ENCODE measurements at places on chromosomes 2 and 18.

DNA sequence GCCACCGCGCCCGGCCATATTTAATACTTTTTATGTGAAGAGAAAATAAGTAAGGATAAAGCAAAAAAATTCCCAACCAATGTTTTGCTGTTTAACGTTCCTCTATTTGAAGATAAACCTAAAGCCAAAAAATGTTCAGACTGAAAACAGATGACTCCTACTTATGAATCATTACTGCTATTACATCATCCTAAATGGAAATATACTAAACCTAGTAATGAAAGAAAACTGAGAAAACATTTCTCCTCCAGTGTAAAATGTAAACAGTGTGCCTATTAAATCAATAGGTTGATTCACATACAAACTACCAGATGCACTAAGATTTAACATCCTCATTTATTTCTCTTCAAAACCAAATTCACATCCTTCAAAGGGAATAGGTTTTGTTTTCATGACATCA is 43.5 kb downstream of the CWC22 start:
- DNase-seq: no peak
- H3K4me3 ChIP-seq: no peak overlapping the region
- H3K36me3 ChIP-seq: peaks cover 21% of the 10 kb centered on the region

- peaks cover 15% of the 10 kb centered on the region for H3K36me3 ChIP-seq
- H3K27me3 ChIP-seq: no peaks in the 10 kb centered on the region
- no peak overlapping the region for H3K27ac ChIP-seq
These were observed 4.3 kb downstream of the POLR2D start for GRCh38 chr2:127853671-127854070.

GRCh38 chr2:203022751-203023150 is 8.1 kb downstream of the NBEAL1 start:
- DNase-seq: no peak
- peaks cover 3% of the 10 kb centered on the region for H3K36me3 ChIP-seq
- H3K4me1 ChIP-seq: peaks cover 7% of the 10 kb centered on the region

- peaks cover 13% of the 10 kb centered on the region for H3K36me3 ChIP-seq
- H3K4me3 ChIP-seq: peak overlapping the region; percentile 83
- H3K4me1 ChIP-seq: peaks cover 15% of the 10 kb centered on the region
- peak overlapping the region; percentile 93 for H3K27ac ChIP-seq
- peaks cover 2% of the 10 kb centered on the region for H3K27me3 ChIP-seq
These were observed 758 bp downstream of the SCLY start for GRCh38 chr2:238061315-238062202.

DNA sequence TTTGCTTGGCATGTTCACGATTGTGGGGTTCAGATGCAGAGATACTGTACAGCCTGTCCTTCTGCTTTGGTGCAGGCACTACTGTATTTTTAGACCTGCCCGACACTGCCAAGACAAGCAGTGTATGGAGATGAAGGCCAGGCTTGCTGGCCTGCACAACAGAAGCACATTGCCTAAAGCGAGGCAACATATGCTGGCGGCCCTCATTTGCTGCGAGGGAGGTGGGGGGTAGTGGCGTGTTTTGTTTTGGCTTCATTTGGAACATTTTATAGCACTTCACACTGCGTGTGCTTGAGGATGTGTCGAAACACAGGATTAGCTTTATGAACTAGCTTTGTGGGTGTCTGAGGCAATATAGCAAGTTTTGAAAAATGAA is 27.0 kb downstream of the TMEM182 start:
- no peak for DNase-seq
- no peaks in the 10 kb centered on the region for H3K4me1 ChIP-seq
- H3K27me3 ChIP-seq: no peaks in the 10 kb centered on the region
- H3K36me3 ChIP-seq: peaks cover 26% of the 10 kb centered on the region

GRCh38 chr18:2083691-2084090 is 487.6 kb downstream of the METTL4 start:
- no peak overlapping the region for H3K27ac ChIP-seq
- no peaks in the 10 kb centered on the region for H3K36me3 ChIP-seq
- no peak for DNase-seq
- peaks cover 3% of the 10 kb centered on the region for H3K4me1 ChIP-seq
- peaks cover 1% of the 10 kb centered on the region for H3K27me3 ChIP-seq
- no peak overlapping the region for H3K4me3 ChIP-seq

DNA sequence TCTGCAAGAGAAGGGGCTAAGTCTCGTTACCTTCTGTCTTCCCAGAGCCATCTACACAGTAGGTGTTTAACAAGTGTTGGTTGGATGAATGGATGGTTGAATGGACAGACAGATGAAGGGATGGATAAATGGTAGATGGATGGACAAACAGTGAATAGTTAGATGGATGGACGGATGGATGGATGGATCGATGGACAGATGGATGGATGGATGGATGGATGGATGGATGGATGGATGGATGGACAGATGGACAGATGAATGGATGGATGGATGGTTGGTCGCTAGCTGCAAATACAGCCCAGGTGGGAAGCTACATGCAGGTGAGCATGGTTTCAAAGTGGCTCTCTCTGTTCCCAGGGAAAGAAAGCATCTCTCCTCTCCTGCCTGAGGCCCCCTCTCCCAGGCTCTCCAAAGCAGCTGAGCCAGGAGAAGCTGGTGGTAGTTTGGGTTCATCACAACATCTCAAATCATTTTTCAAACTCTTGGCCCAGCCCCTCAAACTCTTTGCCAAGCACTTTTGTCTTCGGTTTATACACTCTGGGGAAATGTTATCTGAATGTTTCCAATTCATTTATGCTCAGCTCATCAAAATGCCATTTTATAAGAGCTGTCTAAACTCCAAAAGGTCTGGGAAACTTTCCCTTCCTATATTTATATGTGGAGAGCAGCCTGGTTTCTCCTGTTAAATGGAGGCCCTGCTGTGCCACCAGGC is 192.7 kb downstream of the ANAPC1 start:
- peaks cover 9% of the 10 kb centered on the region for H3K27me3 ChIP-seq
- H3K36me3 ChIP-seq: peaks cover 4% of the 10 kb centered on the region
- H3K4me1 ChIP-seq: no peaks in the 10 kb centered on the region

GRCh38 chr2:135617501-135618015 is 86.3 kb downstream of the R3HDM1 start:
- no peak overlapping the region for H3K27ac ChIP-seq

- no peaks in the 10 kb centered on the region for H3K36me3 ChIP-seq
- H3K27ac ChIP-seq: no peak overlapping the region
- H3K4me1 ChIP-seq: no peaks in the 10 kb centered on the region
These were observed 65.4 kb upstream of the ACAA2 start for GRCh38 chr18:49878567-49879270.

DNA sequence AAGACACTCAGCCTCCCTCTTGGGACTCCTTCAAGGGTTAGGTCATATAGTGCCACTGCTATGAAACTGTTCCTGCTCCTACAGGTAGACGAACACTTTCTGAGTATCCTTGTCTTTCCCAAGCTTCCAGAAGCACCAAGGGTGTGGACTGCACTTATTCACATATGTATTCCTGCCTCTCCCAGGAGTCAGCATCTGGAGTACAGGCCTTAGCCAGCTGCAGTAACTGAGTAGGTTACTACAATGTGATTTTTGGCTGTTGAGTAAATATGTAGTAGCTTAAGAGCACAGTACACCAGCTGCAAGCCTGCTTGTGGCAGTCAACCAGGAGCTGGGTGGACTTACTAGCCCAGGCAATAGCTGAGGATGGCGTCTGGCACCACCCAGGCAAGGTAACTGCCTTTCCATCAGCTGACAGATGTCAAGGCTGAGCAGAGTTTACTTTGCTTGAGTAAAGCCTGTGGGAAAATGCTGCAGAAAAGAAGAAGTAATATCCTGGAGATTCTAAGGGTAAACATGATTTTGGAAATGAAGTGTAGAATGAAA is 14.0 kb upstream of the SCLY start:
- no peak overlapping the region for H3K27ac ChIP-seq
- no peak for DNase-seq
- H3K36me3 ChIP-seq: peaks cover 23% of the 10 kb centered on the region
- no peaks in the 10 kb centered on the region for H3K27me3 ChIP-seq

DNA sequence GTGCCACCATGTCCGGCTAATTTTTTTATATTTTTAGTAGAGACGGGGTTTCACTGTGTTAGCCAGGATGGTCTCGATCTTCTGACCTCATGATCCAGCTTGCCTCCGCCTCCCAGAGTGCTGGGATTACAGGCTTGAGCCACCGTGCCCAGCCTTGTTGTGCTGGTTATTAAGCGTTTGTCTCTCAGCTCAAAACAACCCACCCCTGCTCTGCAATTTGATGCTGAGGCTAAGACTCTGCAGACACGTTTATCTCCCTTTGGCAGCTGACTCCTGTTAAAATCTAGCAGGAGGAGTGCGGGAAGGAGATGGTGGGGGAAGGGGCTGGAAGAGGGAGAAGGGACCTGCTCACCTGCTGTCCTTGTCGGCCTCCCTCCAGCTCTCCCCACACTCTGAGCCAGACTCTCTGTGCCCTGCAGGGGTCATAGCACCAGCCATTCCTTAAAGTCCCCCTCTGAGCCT is 29.9 kb upstream of the IMPA2 start:
- no peak overlapping the region for H3K4me3 ChIP-seq
- no peaks in the 10 kb centered on the region for H3K27me3 ChIP-seq
- no peaks in the 10 kb centered on the region for H3K36me3 ChIP-seq
- no peak overlapping the region for H3K27ac ChIP-seq
- H3K4me1 ChIP-seq: peaks cover 8% of the 10 kb centered on the region

GRCh38 chr2:47631792-47632398 is 151.1 kb upstream of the MSH6 start:
- H3K4me3 ChIP-seq: no peak overlapping the region
- no peak for DNase-seq
- peaks cover 2% of the 10 kb centered on the region for H3K27me3 ChIP-seq
- peaks cover 4% of the 10 kb centered on the region for H3K4me1 ChIP-seq

DNA sequence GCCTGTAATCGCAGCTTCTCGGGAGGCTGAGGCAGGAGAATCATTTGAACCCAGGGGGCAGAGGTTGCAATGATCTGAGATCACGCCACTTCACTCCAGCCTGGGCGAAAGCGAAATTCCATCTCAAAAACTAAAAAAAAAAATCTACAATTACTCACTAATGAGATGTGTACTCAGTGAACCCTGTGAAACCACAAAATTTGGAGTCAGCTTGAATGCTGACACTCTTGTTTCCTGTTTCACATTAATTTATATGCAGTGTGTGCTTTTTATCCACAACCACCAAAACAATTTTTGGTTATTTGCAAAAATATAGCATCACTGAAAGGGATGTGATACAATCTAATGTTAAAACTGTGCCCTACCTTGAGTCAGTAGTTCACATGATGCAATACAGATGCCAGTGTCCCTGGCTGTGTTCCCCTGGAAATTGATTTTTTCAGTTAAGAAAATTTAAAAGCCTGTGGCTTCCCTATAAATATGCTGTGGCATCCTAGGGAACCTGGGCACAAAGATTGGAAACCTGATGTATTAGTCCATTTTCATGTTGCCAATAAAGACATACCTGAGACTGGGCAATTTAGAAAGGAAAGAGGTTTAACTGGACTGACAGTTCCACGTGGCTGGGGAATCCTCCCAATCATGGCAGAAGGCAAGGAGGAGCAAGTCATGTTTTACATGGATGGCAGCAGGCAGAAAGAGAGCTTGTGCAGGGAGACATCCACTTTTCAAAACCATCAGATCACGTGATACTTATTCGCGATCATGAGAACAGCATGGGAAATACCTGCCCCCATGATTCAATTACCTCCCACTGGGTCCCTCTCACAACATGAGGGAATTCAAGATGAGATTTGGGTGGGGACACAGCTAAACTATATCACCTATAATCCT is 337.5 kb upstream of the NT5C1B start:
- no peaks in the 10 kb centered on the region for H3K4me1 ChIP-seq
- no peaks in the 10 kb centered on the region for H3K27me3 ChIP-seq
- H3K36me3 ChIP-seq: peaks cover 11% of the 10 kb centered on the region
- H3K27ac ChIP-seq: no peak overlapping the region
- no peak for DNase-seq
- no peak overlapping the region for H3K4me3 ChIP-seq

- DNase-seq: no peak
- no peak overlapping the region for H3K27ac ChIP-seq
- no peak overlapping the region for H3K4me3 ChIP-seq
- no peaks in the 10 kb centered on the region for H3K4me1 ChIP-seq
- no peaks in the 10 kb centered on the region for H3K27me3 ChIP-seq
These were observed 46.0 kb upstream of the STON1 start for GRCh38 chr2:48483916-48484315.

DNA sequence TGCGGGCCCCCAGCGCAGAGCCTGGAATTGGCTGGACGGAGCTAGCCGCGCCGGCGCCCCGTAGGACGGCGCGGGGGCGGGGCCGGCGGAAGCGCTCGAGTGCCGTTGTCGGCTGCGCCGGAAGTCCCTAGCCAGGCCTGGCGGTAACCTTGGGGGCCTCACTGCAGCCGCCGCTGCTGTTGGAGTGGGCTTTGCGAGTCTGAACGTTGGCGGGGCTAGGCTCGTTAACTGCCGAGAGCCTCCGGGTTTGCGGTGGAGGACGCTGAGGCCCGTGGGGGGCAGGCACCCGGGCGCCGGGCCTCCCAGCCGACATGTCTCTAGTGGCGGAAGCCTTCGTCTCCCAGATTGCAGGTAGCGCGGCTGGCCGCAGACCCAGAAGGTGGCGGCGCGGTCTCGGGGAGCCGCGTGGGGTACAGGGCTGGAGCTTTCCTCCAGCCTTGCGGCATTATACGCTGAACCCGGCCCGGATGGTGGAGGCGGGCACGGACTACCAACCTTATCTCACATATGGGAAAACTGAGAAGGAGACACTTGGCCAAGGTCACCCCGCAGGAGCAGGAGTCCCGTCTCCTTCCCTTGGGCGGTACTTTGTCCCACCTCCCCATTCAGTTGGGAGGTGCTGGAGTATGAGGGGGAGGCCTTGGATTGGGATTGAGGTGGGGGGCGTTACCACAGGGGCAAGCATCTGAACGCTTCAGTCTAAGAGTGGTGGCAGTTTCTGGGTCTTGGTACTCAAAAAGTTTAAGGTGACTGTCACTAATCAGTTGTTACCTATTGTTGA is at the start of gene MTX2:
TSS of gene MTX2 (plus strand) at position 124 of the 781 bp plus-strand sequence. CDS start at position 312, 188 bp downstream.
- H3K27ac ChIP-seq: peak within 1 kb of the TSS; percentile 67
- H3K27me3 ChIP-seq: no peaks in the 10 kb centered on the region
- H3K4me3 ChIP-seq: peak within 1 kb of the TSS; percentile 97
- H3K4me1 ChIP-seq: peaks cover 20% of the 10 kb centered on the region
- DNase-seq: peak; percentile 74
- H3K36me3 ChIP-seq: peaks cover 6% of the 10 kb centered on the region

- no peak overlapping the region for H3K27ac ChIP-seq
- no peak for DNase-seq
- H3K27me3 ChIP-seq: no peaks in the 10 kb centered on the region
- no peaks in the 10 kb centered on the region for H3K4me1 ChIP-seq
These were observed 104.5 kb upstream of the UGP2 start for GRCh38 chr2:63737081-63737751.

DNA sequence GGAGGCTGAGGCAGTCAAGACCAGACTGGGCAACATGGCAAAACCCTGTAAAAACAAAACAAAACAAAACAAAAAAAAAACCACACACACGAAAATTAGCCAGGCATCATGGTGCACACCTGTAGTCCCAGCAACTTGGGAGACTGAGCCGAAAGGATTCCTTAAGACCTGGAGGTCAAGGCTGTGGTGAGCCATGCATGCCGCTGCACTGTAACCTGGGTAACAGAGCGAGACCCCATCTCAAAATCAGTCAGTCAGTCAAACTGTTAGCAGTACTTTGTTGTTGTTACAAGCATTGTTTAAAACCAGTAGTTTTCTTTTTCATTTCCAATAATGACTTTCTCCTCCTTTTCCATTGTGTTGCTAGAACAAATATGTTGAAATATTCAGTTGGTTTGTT is 21.7 kb downstream of the EPB41L5 start:
- peaks cover 12% of the 10 kb centered on the region for H3K36me3 ChIP-seq
- H3K4me1 ChIP-seq: peaks cover 10% of the 10 kb centered on the region

- H3K27me3 ChIP-seq: no peaks in the 10 kb centered on the region
- no peaks in the 10 kb centered on the region for H3K4me1 ChIP-seq
- no peak overlapping the region for H3K4me3 ChIP-seq
- H3K36me3 ChIP-seq: no peaks in the 10 kb centered on the region
- H3K27ac ChIP-seq: no peak overlapping the region
These were observed 47.1 kb upstream of the ADAM23 start for GRCh38 chr2:206396211-206396610.

GRCh38 chr2:23397478-23397877 is 12.5 kb downstream of the KLHL29 start:
- no peak for DNase-seq
- no peak overlapping the region for H3K4me3 ChIP-seq
- H3K36me3 ChIP-seq: no peaks in the 10 kb centered on the region
- H3K27ac ChIP-seq: no peak overlapping the region
